ENCODE measurements at places on chromosomes 12 and 14.

DNA sequence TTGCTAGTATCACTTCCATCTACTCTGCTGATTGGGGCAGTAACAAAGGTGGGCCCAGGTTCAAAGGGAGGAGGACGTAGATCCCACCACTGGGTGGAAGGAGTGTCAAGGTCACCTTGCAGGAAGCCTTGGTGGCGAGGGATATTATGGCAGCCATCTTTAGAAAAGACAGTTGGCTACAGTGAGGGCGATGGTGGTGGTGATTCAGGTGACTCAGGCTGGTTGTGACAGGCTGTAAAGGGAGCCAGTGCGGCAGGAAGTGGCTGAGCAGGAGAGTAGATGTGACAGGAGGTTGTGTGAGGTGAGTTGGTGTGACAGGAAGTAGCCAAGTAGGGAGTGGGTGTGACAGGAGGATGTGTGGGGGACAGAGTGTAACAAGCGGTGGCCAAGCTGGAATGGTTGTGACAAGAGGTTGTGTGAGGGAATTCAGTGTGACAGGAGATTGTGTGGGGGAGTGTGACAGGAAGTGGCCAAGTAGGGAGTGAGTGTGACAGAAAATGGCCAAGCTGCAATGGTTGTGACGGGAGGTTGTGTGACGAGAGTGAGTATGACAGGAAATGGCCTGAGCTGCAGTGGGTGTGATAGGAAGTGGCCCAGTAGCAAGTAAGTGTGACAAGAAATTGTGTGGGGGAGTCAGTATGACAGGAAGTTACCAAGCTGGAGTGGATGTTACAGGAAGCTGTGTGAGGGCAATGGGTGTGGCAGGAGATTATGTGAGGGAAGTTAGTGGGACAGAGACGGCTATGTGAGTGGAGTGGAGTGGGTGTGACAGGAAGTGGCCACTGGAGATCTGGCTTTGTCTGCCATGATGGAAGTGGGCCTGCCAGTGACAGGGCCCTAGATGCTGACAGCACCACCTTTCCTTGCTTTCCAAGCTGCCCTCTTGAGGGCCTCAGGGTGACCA lies 136.5 kb upstream of the MYL2 start:
- peak; percentile 64 for DNase-seq

GRCh38 chr12:80352474-80352873 lies 91.6 kb upstream of the PTPRQ start:
- no peak for DNase-seq

- no peak for DNase-seq
Measured at GRCh38 chr14:105665951-105666277, 139.5 kb downstream of the TMEM121 start.

- peak; percentile 71 for DNase-seq
Measured at GRCh38 chr12:124898200-124898922, 16.1 kb downstream of the UBC start.

DNA sequence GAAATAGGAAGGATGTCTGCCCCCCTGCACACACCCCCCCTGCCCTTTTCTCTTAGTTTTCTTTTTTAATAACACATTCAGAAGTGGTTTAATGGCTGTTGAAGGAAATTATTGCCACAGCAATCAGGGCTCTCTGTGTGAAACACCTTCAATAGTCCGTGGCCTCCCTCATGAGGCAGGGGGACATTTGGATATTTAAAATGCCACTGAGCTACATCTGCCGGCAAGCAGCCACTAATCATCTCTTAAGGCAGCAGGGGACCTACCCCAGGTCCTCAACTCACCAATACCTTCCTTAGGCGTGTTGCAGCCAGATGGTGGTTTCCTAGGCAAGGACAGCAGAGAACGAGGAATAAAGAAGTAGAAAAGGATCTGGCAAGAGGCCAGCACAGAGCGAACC lies 283.2 kb downstream of the TTC8 start:
- DNase-seq: no peak

GRCh38 chr14:36508418-36509068 lies 11.5 kb downstream of the NKX2-1 start:
- DNase-seq: no peak

DNA sequence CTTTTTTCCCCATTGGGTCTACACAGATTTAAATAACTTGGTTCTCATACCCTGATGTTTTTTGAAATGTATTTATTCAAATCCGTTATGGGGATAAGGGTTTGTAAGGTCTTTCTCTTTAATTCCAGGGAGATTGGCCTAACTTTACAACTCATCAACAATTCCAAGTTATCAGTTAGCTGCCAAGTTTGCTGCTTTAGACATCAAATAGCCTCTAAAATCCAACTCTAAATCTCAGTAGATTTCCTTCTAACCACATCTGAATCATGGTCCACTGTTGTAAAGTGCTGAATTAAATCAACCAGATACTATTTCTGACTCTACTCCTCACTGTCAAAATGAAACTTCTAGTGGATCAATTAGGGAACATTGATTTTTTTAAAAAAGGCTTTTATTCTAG lies 364.1 kb upstream of the E2F7 start:
- DNase-seq: no peak

DNA sequence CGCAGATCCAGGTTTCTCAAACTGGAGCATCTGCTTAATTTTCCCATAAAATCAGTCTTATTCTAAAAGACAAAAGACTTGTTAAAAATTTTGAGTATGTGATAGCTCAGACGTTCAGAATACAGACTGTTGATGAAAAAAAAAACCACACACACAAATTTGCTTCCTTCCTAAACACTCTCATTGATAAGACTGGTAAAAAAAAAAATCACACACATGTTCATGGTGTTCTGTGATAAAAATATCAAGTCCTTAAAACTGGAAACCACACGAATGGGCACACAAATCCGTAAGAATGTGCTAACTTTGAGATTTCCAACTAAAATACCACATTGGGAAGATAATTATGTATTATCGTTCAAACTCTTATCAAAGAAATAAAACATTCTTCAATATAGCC lies 6.7 kb upstream of the ARID4A start:
- DNase-seq: no peak

- DNase-seq: no peak
Measured at GRCh38 chr14:64513271-64513670, 8.7 kb downstream of the ZBTB1 start.

- no peak for DNase-seq
Measured at GRCh38 chr14:31414190-31414833, 6.0 kb downstream of the HEATR5A start.

DNA sequence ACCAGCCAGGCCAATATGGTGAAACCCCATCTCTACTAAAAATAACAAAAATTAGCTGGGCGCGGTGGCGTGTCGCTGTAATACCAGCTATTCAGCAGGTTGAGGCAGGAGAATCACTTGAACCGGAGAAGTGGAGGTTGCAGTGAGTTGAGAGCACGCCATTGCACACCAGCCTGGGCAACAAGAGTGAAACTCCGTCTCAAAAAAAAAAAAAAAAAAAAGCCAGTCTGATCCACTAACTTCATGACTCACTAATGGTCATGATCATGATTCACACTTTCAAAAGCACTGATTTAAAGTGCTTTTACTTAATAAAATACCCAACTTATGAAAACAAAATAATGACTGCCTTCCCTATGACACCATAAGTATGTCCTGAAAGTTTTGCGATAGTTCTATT lies 38.4 kb upstream of the CPM start:
- no peak for DNase-seq

DNA sequence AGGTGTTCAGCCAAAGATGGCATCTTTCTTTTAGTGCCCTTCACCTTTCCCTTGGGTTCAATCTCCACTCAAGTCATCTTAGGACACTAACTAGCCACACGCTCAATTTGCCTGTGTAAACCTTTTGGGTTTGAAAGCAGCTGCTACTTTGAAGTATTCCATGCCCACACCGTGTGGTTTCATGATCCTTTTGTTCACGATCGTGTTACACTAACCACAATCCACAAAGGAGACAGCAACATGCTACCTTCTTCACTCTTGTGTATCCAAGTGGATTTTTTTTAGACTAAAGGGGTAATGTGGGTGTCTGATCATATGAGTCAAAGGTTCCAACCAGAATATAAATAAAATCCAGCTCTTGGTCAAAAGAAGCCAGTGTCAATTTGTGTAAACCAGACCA lies 122.7 kb upstream of the FAR2 start:
- DNase-seq: no peak

DNA sequence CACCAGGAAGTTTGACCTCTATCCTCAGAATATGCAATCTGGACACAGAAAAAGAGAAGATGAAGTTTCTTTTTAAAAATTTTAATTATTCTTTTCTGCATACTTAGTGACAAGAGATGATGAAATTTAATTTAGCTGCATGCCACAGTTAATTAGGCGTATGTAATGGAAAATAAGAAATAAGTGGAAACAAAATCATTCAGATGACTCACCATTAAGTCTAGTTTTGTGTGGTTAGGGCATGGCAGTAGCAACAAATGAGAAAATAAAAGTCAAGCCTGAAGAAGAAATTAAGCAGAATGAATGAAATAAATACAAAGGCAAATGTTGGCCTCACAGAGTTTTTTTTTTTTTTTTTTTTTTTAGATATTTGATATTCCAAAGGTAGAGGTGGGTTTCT lies 30.9 kb upstream of the KLRD1 start:
- no peak for DNase-seq

All from stimulated activated CD4-positive, alpha-beta T cell treated with anti-CD3 and anti-CD28 coated beads, Interleukin-4, amount 100 ng/mL, for 24 hours (primary cell).